ENCODE measurements at places on chromosomes 2 and 18.

DNA sequence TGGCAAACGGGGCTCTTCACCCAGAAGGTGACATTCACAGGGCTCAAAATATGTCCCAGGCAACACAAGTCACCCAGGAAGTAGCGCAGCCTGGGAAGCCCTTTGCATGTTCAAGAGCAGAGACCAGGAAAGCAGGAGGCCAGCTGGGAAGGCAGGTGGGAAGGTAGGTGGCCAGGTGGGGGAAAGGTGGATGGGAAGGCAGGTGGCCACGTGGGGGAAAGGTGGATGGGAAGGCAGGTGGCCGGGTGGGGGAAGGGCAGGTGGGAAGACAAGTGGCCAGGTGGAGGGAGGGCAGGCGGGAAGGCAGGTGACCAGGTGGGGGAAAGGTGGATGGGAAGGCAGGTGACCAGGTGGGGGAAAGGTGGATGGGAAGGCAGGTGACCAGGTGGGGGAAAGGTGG lies 102.7 kb downstream of the ZNF516 start:
- DNase-seq, result no peak

GRCh38 chr2:58769111-58769863 lies 528.2 kb upstream of the FANCL start:
- DNase-seq, result no peak

GRCh38 chr2:38218591-38218991 lies 142.6 kb upstream of the CYP1B1 start:
- DNase-seq, result no peak

- no peak for DNase-seq
These were observed 10.9 kb upstream of the HOXD1 start for GRCh38 chr2:176177580-176178037.

- no peak for DNase-seq
These were observed 34.4 kb downstream of the ACYP2 start for GRCh38 chr2:54149638-54150441.

GRCh38 chr2:230358305-230358704 lies 31.3 kb downstream of the SP140L start:
- DNase-seq, result no peak

GRCh38 chr2:80117401-80117800 lies 187.2 kb downstream of the LRRTM1 start:
- DNase-seq, result no peak

DNA sequence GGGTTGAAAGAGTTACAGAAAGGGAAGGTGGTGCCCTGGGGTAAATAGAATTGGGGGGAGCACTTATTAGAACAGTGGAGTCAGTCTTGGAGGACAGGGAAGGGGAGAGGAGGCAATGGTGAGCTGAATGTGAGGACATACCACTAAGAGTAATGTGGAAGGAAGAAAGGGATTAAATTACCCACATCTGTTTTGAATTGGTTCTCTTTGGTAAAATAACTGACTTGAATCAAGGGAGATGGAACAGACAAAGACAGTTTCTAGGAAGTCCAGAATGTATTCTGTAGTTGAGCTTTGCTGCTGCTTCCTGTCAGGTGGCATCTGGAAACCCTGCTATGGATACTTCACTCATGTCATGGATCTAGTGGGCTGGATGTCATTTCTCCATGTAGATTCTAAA lies 6.7 kb downstream of the SETBP1 start:
- DNase-seq, result no peak

DNA sequence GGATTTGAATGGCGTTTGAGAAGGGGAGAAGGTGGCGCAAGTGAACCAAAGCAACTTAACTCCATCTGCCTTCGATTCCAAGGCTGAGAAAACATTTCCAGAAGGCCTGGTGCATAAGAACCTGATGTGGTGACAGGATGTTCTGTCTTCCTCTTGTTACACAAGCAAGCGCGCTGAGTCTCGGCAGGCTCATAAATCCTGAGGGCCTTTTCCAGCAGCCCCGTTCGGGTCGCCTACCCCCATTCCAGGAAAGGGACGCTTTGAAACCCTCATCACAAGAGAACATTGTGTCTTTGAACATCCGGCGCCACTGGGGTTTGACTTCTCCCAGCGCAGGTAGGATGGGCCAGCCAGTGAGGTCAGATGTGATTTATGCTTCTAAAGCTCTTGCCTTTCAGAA lies 403.5 kb downstream of the SETBP1 start:
- DNase-seq, result no peak

DNA sequence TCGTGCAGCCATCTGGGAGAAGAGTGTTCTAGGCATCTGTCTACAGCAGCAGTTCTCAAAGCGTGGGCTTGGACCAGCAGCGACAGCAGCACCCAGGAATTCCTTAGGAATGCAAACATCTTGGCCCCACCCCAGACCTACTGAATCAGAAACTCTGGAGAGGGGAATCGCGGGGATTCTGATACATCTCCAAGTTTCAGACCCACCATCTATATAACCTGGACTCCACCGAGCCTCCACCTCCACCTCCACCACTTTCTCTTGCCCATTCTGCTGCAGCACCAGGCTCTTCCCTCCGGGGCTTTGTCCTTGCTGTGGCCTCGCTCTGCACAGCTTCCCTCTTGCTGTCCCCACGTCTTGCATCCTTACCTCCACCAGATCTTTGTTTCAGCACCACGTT lies 256.4 kb downstream of the BCL2 start:
- no peak for DNase-seq

DNA sequence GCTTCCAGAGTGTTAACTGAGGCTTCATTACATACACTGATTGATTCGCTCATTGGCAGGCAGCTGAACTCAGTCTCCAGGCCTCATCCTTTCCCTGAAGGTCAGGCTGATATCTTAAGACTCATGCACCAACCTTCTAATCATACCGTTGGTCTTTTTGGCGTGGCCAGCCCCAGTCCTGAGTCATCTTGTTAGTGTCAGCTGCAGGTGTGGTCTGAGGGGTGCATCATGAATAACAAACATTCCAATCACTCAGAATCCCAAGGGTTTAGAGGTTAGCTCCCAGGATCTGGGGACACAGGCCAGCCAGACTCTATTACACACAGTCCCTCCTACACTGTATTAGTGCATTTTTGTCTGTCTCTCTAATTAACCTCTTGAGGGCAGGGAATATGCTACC lies 271.5 kb downstream of the HRH4 start:
- DNase-seq, result no peak

DNA sequence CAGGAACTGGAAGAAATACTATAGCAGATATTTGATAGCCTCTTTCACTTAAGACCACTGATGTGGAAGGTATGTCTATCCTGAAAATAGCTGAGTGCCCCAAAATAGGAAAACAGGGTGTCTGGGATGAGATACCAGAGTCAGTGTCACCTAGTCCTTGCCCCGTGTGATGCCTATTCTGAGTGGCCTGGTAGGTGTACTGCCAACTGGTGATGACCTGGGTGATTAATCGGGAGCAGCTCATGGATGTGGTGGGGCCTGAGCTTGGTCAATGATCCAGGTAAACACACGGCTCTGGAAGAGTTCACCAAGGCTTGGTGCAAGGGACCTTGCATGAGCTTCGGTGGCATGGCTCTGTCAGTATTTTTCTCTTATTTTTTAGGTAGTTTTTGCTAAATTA lies 95.2 kb downstream of the TANC1 start:
- DNase-seq, result no peak

GRCh38 chr18:22399949-22400348 lies 17.8 kb downstream of the CTAGE1 start:
- no peak for DNase-seq

- DNase-seq, result no peak
These were observed 95.9 kb downstream of the C1QL2 start for GRCh38 chr2:119062652-119063051.

DNA sequence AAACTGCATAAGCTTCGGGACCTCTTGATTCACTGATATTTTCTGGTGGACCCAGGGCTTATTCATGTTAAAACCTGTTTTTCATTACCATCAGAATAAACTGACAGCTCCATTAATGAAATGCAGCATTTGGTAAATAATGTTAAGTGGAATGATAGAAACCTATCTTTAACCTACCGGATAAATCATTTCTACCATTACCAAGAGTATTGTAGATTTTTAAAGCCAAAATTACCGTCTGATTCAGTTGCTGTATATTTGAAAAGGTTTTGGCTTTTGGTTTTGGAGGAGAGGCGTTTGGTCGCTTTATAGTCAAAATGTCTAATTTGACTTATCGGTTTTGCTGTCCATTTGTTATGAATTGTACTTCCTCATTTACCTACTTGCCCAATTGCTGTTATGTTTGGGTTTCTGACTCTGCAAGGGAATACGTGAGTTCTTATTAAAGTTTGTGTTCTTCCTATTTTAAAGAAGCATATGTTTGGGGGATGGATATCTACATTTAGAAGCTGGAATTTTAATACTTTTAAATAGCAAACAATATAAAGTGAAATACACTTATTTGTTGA lies 1.0 kb upstream of the CUL3 start:
- no peak for DNase-seq

- no peak for DNase-seq
These were observed 13.1 kb upstream of the RAB31 start for GRCh38 chr18:9694952-9695495.

DNA sequence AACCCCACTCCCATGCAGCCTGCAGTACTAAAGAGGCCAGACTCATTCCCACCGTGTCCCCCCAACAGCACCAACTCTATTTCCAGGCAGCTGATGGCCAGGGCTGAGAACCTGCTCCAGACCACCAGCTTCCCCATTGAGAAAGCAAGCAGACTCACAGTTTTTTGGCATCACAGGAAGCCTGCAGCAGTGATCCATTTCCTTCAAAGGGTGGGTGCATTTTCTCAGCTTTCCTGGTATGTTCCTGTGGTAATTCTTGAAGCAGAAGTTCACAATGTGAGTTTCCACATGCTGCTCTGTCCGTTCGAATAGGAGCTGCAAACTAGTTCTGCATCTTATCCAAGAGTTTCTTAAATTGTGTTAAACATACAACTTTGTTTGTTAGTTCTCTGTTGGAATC lies 1249.6 kb upstream of the FAM98A start:
- no peak for DNase-seq

DNA sequence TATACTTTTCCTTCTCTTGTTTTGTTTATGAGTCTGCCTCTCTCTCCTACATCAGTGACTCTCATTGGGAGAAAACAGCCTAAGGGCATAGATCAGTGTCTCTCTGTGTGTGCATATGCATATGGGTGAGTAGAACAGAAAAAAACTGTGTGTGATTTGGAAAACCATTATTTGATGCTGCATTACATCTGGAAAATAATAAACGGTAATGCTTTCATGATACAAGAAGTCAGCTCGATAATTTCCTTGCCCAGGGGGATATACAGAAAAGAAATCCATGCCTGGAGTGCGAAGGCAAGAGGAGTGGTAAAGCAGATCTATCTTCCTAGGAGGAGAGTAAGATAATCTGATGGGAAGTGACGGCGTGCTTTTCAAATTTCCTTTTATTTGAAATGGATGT lies 221.5 kb upstream of the LYPD1 start:
- no peak for DNase-seq

DNA sequence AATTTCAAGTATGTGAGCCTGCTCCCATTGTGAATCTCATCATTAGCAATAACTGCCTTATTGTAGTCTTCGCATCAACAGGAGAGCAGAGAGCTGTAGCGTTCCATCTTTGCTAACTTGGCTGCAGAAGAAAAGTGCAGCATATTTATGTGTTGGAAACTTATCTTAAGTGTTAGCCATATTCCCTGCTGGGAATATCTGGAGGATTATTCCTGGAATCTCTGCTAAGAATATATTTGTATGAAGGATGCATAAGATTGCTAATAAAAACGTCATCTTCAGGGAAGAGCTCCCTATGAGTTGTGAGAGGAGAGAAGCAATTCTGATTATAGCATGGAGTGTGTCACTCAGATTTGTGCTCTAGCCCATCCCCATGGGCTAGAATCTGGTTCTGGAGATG lies 115.1 kb upstream of the REG3G start:
- DNase-seq, result no peak

- no peak for DNase-seq
These were observed 8.2 kb downstream of the TTC32 start for GRCh38 chr2:19893520-19894133.

- peak; percentile 78 for DNase-seq
These were observed at the start of gene POU3F3 for GRCh38 chr2:104853534-104854497. Gene POU3F3 (plus strand): TSS chr2:104854115. CDS start chr2:104855511, 1,396 bp downstream.

DNA sequence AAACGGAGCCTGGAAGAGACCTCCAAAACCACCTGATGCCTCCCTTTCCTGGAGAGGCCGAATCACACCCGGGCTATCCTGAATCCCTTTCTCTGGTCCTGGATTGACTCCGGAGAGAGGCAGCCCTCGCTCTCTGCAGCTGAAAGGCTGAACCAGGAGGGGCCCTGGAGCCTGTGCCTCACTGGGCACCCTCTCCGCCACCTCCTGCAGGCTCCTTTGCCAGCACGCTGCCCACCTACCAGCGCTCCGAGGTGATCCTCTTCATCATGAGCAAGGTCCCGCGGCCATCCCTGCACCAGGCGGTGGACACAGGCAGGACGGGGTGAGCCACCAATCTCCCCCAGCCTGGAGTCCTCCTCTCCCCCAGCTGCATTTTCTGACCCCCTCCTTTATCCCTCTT lies 35.7 kb downstream of the POMC start:
- no peak for DNase-seq

DNA sequence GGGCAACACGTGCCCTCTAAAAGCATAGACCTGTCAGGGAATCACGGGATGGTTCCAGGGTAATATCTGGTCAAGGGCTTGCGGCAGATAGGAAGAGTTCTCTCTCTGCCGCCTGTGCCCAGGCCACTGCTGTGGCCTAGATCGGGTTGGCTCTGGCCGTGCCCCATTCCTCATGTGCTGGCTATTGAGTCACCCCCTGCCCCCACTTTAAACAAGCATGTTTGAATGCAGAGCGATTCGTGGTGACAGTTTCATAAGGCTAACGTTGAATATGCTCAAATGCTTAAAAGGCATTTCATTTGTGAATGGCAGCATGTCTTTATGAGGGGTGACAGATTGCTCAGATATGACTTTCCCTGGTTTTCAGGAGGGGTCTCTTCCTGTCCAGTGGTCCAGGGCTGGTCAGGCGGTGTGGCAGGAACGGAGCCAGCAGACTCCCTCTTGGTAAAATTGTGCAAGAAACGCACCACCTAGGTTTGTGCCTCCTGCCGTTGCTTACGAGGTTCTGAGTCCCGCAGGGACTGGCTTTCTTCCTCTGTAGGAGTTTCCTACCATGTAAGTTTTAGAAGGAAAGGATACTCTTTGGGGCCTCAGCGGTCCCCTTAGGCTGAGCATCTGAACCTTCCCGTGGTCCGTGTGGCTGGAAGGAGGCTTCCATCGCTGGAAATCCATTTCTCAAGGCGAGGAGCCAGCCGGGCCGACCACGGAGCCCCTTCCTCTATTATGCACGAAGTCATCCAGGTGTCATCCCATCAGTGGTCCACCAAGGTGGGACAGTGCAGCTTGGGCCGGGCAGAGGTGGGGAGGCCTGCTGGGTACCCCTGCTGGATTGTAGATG lies 50.2 kb downstream of the AGAP1 start:
- DNase-seq, result no peak

DNA sequence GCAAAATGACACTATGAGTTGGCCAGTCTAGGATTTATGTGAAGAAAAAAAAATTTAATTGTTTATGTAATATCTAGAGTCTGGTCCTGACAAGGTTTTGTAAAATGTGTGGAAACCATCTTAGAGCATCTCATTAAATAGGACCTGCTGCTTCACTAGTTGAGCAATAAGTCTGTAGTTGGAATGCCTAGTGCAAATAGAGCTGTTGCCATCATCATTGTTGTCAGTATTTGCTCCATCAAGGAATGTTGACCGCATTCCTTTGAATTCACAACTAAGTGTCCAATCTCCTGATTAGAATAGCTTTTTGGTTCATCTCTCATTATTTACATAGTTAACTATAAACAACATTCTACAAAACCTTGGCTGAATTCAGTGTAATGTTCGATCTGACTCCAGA lies 32.2 kb upstream of the RPE start:
- DNase-seq, result no peak
